ENCODE measurements at places on chromosomes 7 and 10.

DNA sequence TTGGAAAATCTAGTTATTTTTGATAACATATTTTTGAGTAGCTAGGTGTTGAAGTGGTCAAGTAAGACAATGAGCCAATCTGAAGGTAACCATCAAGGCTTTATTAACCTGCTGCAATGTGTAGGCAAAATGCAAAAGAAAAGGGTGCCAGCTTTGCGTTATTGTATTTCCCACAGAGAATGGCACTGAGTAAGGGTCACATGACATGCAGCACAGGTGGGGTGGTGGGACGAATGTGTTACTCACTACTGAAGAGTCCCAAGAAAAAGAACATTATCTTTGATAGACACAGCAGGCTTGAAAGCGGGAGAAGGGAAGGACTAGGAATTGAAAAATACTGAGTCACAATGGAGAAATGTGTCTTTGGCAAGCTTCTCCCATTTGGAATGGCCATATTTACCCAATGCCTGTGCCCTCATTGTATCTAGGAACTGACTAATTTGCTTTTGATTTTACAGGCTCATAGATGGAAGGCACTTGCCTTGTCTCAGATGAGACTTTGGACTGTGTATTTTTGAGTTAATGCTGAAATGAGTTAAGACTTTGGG lies 898.6 kb upstream of the POT1 start:
- DNase-seq: no peak

DNA sequence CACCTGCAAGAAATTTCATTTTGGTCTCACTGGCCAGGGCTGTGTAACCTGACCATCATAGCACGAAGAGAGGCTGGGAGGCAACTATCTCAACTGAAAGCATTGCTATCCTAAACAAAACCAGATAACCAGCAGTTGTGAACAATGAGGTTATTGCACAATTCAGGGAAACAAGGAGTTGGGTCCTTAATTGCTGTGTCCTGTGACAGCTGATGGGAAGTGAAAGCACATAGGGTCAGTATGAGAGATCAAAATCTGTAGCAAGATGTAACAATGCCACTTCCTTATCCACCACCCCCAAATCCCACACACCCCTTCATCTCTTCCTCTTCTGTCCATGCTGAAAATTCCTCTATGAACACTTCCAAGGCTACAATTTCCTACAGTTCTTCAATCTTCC lies 80.2 kb downstream of the HTR7 start:
- no peak for DNase-seq

- no peak for DNase-seq
These were observed 1052.3 kb upstream of the CELF2 start for GRCh38 chr10:9965341-9965740.

- no peak for DNase-seq
These were observed 4.6 kb downstream of the TBL2 start for GRCh38 chr7:73573791-73574190.

DNA sequence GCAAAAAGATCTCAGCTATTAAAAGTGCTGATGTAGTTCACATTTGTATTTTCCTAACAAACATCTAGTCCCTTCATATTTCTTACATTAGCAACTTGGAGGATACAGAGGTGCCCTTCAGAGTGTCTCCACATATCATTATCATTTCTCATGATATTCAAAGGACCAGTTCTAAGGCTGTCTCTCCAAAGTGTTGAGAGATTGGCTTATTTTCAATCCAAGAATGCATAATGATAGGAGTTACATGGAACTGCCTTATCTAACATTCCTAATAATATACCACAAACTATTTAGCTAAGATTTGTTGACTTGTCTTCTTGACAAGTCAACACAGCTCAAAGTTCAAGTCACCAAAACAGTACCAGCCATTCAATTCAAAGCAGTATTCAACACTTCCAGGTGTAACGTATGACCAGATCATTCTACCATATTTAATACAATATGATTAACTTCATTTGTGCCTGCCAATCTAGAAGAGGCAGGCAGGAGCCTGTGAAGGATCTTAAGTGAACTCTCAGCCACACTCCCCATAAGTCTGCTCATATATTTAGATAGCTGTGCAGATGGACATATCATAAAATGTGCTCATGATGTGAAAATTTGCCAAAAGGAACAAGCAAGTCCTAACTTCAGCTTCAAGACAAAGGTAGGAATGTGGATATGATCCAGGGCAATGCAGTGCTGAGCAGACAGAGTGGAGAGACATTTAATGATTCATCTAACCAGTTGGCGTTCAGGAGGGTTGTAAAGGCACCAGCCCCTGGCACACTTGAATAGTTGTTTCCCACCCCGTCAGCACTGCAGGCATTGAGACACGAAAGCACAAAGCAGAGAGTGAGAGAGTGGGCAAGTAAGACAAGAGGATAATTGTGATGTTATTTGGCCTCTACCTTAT lies 108.3 kb downstream of the MTERF1 start:
- DNase-seq: no peak

DNA sequence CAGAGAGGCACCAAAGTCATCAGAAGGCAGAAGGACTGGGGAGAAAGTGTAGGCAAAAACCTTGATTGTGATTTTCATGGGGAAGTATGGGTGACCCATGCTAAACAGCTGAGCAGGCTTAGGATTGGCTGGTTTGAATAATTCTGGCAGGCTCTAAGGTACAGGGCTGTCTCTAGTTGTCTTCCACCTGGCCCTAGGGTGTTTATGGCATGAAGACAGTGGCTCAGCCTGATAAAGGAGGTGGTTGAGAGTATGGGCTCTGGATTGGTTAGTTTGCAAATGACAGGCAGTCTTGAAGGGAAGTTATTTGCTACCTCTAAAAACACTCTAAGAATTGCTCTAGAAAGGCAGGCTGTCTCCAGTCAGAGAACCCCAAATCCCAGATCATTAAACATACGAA lies 100.3 kb downstream of the STRA8 start:
- no peak for DNase-seq

- no peak for DNase-seq
These were observed 88.9 kb downstream of the ATE1 start for GRCh38 chr10:121838931-121839330.

DNA sequence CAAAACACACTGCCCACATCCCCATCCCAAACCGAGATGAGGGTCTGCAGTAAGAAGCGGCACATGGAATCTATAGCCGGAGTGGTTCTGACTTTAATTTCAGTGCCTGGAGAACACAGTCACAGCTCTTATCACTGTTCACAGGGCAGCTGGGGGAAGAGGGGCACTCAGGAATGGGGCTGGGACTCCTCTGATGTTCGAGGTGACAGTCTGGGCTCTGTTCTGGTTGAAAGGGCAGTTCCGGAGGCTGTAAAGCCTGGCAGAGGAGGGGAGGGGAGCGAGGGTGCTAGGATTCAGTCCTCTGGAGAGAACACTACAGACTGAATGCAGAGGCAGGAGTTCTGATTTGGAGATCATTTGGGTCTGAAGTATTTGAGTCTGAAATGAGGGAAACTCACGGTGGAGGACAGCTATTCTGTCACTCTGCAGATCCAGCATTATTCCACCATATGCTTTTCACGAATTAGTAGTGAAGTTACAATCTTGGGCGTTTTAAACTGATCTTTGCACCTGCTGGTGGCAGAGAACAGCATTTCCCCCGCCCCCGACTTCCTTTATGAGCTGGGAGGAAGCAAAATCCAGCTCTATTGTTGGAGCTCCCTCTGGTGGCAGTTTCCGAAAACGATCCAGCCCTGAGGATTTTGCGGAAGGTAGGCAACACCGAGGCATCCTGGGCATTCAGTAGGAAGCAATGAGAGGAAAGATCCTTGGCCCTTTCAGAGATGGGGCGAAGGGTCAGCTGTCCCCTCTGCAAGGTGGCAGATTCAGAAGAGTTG lies 22.7 kb upstream of the KCNK18 start:
- DNase-seq: peak; percentile 47

DNA sequence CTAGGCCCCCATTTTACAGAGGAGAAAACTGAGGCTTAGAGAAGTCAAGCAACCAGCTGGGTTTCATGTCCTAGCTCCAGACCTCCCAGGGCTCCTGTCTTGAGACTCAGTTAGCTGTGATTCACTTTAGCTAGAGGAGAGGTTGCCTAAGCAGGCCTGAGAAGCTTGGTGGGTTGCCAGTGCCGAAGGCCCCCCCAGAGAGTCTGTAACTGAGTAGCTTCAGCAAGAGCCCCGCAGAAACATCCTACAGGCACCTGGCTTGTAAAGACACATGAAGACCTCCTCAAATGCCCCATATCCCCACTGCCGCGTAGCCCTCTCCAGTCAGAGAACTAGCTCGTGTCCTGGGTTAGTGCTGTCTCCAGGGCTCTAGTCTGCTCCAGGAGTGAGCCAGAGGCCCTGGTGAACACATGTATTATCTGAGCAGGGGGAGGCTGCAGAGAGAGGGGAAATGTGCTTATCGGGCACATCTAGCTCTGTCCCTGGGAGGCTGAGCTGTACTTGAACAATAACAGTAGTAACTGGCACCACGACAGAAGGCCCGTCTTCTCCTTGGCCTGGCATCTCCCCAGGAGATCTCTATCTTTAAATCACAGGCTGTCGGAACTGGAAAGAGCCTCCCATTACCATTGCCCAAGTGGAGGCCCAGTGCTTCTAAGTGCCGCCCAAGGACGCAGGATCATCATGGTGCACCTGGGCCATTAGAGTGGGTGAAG lies 28.9 kb downstream of the UNC5B start:
- no peak for DNase-seq

GRCh38 chr7:7803715-7804178 lies 85.3 kb upstream of the RPA3 start:
- DNase-seq: no peak

GRCh38 chr10:17607603-17608332 lies 9.4 kb downstream of the HACD1 start:
- DNase-seq: peak; percentile 48
